ENCODE measurements at places on chromosomes 2 and 18. TPM values are rescaled to one million over a fixed set of nuclear protein-coding genes. Genes with fewer than 3 reads are reported as not detected.

Gene PDE11A
- not detected for polyA plus RNA-seq

Gene SP140
- 1.1 TPM for polyA plus RNA-seq

Gene PLCD4
- not detected for polyA plus RNA-seq

Gene RBM44
- polyA plus RNA-seq: not detected

Gene EIF2AK2
- polyA plus RNA-seq: 5.2 TPM

Gene HOXD11
- polyA plus RNA-seq: not detected

Gene DDX1
- 64.5 TPM for polyA plus RNA-seq

Gene TTC31
- polyA plus RNA-seq: 10.5 TPM

Gene HAT1
- 20.3 TPM for polyA plus RNA-seq

Gene HOXD8
- 1.7 TPM for polyA plus RNA-seq

Gene HJURP
- polyA plus RNA-seq: 1.2 TPM
